T follicular helper cell (primary cell): ENCODE measurements at places on chromosomes 6 and 20.

GRCh38 chr6:80527552-80528052 lies 421.1 kb downstream of the BCKDHB start:
- no peak for DNase-seq

DNA sequence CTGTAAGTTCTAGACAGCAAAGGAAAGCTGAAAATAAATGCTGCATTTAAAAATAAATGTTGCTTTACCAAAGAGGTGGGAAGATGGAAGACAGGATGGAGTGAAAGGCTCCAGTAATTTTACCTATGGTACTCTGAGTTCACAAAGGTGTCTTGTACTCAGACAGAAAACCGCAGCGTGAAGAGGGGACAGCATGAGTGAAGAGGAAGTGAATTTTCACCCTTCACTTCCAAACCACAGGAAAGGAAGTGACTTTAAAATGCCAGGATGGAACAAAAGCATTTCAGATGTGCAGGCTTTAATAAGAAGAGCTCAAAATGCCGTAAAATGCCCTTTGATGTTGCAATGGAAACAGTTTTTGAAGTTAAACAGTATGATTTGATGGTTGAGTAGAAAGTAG lies 91.2 kb upstream of the TINAG start:
- no peak for DNase-seq

DNA sequence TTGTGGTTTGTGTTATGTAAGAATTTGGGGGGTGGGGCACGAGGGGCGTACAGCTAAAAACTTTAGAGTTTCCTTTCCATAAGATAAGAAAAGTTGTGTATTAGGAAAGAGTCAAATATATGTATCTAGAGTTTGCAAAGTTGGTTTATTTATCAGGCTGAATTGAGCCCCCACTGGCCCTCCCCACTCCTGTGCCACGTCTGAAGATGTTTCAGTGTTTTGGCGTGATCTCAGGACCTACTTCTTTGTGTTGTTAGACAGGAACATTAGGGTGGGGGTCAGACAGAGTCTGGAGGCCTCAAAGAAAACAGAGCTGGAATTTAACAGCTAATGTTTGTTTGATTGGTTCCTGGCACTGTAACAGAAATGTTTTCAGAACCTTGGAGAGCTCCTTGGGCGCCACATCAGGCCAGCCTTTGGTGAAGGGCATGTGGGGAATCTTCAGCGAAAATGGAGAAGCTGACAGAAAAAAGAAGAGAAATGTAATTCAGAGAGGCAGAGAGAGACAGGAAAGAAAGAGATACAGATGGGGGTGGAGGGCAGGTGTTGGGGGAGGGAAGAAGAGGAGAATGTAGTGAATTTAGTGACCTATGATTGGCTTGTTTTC lies 674 bp downstream of the NRSN1 start:
- no peak for DNase-seq

DNA sequence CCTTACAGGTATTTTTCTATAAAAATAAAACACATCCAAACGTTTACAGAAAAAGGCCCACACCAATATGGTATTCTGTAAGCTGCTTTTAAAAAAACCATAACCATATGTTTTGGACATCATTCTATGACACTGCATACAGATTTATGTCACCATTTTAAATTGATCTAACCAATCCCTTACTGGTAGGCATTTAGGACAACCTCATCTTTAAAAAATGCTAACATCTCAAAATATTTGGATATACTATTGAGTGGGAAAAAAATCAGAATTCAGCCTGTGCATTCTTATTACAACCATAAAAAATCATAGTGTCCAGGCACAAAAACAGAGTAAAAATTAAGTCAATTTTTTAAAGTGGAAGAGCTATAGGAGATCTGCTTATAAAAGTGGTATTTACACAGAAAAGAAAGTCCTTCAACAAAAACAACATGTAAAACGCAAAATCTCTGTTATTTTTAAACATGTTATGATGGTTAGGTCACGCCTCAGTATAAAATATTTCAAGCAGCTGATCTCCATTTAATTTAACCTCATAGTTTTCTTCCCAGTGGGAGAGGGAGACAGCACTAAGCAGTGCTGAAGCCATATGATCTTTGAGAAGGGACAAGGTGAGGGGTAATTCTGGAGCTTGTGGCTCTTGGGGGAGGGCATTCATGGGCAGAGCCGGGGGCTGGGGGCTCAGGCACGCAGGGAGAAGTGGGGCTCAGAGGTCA lies 21.2 kb downstream of the TRAM2 start:
- DNase-seq: no peak

GRCh38 chr20:31838646-31839292 lies 6.6 kb downstream of the FOXS1 start:
- DNase-seq: no peak
